A549 treated with Mapracorat at 1 μM for 4 hours (cell line): ENCODE measurements at places on chromosomes 7 and 10. TPM values are rescaled to one million over a fixed set of nuclear protein-coding genes. Genes with fewer than 3 reads are reported as not detected.

The GLRX3 gene
- 205 to 218 TPM (median 212 TPM) in 5 replicates for total RNA-seq

The FZD8 gene
- 3.4 to 5.4 TPM (median 5.3 TPM) in 5 replicates for total RNA-seq

The PON3 gene
- total RNA-seq = 30.2 to 41.2 TPM (median 36.7 TPM) in 5 replicates

The SLC18A2 gene
- total RNA-seq = 0.05 to 0.06 TPM in 2 of 5 replicates, not detected in the others

The NYAP1 gene
- 2.7 to 6.3 TPM (median 4.1 TPM) in 5 replicates for total RNA-seq
